ENCODE measurements at places on chromosomes 12 and 14.

DNA sequence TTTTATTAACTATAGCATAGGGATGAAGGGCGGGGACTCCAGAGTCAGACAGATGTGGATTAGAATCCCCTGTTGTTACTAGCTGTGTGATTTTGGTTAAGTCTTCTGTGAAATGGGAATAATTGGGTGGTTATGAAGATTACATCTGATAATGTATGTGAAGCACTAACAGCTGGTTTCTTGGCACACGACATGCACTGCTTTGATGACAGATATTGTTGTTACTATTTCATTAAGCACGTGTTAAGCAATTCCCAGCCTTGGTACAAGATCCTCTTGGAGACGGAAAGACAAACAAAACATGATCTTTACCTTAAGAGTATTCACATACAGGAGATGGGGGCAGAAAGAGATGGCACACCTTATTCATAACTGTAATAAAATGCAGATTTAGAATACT, 7.9 kb downstream of the PPFIBP1 start:
- DNase-seq = no peak

GRCh38 chr14:28867571-28867970, 101.0 kb downstream of the FOXG1 start:
- DNase-seq = no peak

- DNase-seq = no peak
Observed at GRCh38 chr12:128387811-128388422, 120.9 kb downstream of the TMEM132C start.

GRCh38 chr12:132243596-132244310, 85.6 kb downstream of the GALNT9 start:
- no peak for DNase-seq

DNA sequence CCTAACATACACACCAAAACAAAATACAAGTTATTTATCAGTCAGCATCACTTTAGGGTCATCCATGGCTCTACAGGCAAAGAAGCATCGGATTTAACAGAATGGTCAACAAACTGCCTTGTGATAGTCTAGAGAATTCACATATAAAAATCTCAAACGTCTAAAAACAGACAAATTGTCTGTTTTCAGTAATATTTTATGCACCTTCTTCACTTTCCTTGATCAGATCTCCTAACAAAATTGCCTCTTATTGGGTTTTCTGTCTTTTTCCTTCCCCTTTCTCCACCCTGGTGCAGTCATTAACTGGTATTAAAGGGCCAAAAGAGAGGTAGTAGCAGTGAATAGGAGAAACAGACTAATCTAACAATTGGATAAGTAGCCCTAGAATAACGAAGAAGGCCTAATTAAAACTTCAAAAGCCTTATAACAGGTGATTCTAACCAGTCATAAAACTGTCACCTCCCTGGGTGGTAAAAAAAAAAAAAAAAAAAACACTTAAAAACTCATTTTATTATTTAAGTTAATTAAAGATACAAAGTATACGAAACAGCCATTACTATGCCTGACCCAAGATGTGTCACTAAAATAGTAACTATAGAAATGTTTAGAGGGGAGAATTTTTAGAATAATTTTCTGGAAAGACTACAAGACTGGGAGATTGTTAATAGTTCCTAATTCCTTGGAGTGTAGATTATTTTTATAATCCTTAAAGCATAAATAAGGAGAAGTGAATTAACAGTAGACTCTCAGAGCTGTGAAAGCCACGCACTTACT, 1.5 kb downstream of the KIF21A start:
- DNase-seq = no peak

GRCh38 chr14:68676511-68676943, 116.3 kb downstream of the ZFP36L1 start:
- DNase-seq = no peak

- DNase-seq = no peak
Observed at GRCh38 chr14:96194657-96195431, 9.8 kb upstream of the BDKRB2 start.

DNA sequence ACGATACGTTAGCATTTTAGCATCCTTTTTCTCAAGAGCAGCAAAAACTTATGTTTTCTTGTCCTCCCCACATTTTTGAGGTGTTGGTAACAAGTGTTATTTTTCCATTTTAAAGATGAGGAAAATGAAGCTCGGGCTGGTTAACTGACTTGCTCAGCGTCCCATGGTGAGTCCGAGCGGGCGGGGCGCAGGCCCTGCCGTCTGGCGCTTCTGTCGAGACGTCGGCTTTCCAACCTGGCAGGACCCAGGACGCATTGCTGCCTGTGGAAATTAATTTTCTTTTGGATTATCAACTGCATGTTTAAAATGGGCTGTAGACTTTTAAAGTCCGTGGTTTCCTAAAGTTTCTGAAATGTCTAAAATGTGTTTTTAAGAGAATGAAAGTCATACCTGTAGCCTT, 30.4 kb downstream of the XRCC3 start:
- no peak for DNase-seq

GRCh38 chr14:103209054-103209453, 85.8 kb downstream of the TNFAIP2 start:
- no peak for DNase-seq

DNA sequence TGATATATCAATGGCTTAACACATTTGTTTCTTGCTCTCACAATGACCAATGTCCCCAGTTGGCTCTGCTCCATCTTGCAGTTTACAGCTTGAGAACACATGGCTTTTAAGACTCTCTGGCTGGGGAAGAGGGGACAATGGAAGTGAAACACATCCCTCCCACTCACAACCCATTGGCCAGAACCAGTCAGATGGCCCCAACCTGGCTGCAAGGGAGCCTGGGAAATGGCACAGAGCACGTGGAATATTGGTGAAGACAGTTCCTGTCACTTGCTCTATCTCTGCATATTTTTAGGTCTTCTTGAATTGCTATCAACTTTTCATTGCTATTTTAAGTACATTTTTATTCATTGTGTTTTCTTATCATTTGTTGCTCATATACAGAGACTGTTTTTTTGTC, 345.4 kb downstream of the MED13L start:
- DNase-seq = no peak

DNA sequence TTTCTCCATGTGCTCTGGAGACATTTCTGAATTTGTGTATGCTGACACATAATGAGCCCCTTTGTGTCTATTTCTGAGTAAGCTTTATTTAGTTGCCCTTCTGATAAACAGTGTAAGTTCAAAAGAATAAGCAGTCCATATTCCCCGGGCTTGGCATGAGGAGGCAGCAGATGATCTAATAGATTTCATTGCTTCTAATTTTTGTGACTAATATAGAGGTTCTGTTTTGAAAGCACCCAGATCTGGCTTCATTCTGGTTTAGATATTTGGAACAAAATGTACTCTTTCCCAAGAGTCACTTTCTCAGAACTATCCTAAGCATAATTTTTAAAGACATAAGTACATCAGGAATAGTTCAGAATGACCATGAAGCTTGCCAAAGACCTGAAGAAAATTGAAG, 290.9 kb downstream of the BTG1 start:
- peak; percentile 3 for DNase-seq

DNA sequence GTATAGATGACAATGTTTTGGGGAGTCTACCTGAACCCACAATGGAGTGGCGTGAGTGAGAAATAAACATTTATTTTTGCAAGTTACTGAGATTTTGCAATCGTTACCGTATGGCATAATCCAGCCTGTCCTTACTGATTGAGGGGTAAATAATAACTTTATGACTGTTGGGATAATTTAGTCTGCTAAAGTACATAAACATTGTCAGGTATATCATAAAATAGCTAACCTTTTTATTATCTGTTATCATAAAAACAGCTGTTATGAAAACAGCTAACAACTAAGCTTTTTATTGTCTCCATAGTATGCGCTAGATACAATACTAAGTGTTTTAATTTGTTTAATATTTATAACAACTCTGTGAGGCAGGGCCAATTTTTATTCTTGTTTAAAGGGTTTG, 10.3 kb downstream of the ACSS3 start:
- DNase-seq = no peak

DNA sequence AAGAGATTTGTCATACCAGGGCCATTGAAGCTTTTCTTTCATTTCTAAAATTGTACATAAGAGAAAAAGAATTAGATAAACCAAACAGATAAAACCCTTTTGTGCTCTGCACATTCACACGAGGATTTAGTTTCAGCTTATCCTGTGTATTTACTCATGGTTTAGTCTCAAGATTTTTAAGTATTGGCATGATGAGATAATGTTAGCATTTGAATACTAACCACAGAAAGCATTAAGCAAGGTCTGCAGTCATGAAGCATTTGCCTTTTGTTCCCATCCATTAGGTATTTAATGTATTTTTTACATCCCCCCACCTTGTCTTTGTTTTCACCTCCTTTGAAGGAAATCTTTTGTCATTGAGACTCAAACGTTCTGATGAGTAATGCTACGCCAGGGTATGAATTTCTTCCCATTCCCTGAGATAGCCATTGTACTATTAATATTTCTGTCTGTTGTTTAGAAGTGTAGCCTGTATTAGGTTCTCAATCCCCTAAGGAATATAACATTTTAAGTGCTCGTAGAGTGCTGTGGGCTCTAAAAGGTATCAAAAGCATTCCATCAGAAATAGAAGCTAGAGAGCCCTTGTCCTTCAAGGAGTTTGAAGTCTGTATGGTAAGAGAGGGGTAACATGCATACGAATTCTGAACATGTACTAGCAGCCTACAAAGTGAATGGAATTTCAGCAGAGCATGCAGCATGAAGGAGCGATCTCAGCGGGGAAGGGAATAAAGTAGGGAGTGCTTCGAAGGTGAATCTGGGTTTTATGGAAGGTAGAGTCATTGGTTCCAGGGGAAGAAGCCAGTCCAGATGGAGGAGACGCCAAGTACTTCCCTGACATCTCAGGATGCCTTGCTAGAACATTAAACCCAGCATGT, 22.3 kb downstream of the CRADD start:
- DNase-seq = peak; percentile 81

DNA sequence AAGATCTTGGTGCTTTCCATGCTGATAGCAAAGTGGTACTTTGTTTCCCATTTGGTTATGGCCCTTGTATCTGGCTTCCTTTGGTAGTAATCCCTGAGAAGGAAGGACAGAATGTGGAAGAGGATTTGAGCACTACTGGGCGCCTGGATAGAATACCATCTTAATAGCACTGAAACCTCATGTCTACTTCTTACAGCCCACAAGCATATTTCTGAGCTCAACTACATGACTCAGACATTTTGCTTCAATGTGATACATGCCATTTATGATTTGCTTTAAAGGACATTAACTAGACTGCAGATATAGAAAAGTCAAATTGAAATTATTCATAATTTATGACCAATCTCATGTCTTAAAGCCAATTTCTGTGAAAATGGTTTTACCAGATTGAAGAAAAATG, 80.4 kb downstream of the LIN7A start:
- peak; percentile 86 for DNase-seq

DNA sequence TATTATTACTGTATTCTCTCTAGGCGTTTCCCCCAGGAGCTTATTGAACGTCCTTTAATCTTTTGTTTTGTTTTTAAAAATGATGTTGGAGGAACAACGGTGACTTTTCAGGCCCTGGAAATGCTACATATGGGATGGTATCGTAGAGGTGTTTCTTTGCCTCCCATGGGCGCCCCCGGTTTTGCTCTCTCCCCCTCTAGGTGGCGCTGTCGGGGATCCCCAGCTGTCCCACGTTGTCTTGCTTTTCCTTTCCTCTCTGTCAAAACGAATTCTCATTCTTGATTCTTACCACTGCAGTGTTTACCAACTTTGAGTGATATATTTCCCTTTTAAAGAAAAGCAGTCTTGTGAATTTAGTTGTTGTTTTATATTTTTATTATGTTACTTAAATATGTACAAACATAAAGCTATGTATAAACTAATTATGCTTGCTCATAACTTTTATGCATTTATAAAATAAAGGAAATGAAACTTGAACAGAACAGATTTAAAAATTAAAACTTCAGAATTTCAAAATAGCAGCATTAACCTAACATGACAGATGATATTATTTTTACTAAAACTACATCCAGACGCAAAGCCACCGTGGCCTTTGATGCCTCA, 171.9 kb downstream of the RGS6 start:
- DNase-seq = no peak

DNA sequence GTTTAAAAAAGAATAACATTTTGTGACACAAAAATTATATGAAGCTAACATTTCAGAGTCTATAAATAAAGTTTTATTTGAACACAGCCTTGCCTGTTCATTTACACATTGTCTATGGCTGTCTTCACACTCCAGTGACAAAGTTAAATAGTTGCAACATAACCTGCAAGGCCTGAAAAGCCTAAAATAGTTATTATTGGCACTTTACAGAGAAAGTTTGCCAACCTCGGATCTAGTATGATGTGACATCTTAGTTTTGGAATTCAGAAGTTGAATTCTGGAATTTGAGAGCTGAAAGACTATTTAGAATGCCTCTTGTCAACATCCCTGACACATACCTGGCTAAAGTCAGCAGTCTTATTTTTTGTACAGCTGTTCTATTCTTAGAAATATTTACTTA, 68.3 kb downstream of the DYRK2 start:
- peak; percentile 84 for DNase-seq

DNA sequence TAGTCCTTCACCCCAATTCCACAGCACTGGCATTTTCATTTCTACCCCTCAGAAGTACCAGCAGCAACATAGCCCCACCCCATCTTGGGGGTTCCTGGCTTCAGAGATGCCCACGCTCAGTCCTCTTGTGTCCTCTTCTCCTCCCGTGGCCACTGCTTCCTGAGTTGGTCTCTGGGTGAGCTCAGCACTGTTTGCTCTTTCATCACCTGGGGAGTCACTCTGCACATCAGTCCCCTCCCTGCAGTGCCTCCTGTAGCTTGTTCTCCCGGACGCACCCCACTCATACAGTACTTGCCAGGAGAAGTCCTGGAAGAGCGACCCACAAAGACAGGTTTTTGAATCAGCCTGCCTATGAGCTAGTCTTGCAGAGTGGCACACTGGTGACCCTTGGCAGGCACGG, 63.8 kb downstream of the GSC start:
- DNase-seq = no peak

- peak; percentile 44 for DNase-seq
Observed at GRCh38 chr14:89724628-89724960, 229.9 kb downstream of the EFCAB11 start.

Data from fibroblast of upper back skin (primary cell).